Suprapubic skin (tissue), 4 donors: ENCODE measurements at places on chromosomes 16 and 17. TPM values are rescaled to one million over a fixed set of nuclear protein-coding genes. Genes with fewer than 3 reads are reported as not detected.

DNAAF1 gene
- total RNA-seq = not detected

TP53TG3B gene
- total RNA-seq = not detected

CCL16 gene
- total RNA-seq = not detected

DNA sequence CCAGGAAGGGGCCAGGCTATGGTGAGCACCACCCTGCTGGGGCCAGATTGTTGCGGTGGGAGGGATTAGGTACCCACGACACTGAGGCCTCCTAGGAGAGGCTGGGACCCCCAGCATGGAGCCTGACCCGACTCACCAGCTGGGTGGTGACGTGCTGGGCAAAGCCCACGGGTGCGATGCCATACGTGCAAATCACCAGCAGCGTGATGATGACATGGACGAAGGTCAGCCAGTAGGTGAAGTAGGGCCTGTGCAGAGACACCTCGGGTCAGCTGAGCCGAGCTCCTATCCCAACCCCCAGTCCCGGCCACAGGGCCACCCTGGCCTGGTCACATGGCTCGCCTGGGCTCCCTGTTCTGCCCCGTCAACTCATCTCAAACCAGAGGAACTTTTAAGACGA is 7.5 kb downstream of the AANAT start:
- DNase-seq = no peak

DNA sequence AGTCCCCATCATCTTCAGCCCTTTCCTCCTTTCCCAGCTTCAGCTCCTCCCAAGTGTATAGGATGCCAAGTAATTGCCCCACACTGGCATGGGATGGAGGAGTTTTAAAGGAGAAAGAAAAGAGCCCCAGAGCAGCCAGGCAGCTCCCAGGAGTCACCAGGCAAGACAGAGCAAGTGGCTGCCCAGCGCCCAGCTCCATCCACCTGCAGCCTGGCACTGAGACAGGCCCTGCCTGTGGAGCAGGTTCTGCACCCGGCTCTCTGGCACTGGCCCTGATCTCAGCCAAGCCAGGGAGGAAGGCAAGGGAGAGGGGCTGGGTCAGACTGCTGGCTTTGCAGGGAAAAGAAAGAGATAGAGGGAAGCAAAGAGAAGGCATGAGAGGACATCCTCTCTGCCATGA is 21.7 kb downstream of the FOXN1 start:
- no peak for DNase-seq

CARD14 gene
- 51.4 TPM for total RNA-seq

TM4SF5 gene
- total RNA-seq = not detected

MT1F gene
- total RNA-seq = 13.0 TPM

DNA sequence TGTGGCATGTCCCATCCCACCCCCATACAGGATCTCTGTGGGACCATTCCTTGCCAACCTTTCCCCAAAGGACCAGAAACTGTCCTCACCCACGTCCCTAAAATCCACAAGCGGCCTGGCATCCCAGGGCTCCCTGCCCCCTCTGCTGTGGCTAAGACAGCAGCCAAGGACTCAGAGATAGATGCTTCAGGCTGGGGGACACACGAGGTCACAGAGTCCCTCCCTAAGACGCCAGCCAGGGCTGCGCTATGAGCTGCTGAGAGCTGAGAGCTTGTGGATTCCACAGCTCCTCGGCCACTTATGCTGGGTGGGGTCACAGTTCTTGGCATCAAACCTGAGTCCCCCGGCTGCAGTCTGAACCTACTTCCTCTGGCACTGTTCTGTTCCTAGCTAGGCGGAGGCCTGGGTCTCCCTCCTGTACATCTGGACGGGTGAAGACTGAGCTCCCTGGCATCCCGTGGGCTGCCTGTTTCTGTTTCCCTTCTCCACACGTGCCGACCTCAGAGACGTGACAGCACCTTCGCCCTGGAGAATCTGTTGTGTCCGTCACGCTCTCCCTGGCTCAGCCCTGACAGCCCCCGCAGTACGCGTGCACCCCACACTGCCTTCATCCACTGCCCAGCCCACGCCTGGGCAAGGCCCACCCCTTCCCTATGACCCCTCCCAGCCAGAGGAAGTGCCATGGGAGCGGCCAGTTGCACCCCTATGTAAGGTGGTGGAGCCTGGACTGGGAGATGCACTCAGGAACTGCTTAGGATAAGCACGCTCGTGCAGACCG is 61.2 kb downstream of the ENGASE start:
- no peak for DNase-seq

- DNase-seq = no peak
Measured at GRCh38 chr16:86567701-86568581, 1.3 kb downstream of the FOXC2 start.

KRT37 gene
- not detected for total RNA-seq

GRCh38 chr17:80498242-80498919 is 22.0 kb upstream of the NPTX1 start:
- DNase-seq = peak; percentile 76

DNA sequence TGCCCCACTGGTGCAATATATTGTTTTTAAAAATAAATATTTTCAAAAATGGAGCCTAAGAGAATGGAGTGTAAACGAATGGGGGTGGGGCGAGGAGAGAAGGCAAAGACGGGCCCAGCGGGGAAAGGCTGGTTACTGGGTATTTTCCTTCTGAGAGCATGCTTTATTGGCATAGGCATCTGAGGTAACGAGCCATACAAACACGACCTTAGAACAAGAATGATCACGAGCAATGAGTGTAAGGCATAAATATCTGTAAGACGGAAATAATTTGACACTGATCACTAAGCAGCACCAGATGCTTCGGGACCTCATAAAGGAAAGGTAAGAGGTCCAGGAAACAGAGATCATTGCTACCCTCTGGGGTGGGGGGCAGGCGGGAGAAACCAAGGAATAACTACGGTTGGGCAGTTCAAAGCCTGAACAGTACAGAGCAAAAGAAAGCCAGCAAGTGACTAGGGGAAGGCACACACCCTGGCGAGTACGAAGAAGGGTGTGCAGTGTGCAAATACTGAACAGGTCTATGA is 959 bp downstream of the SSH2 start:
- DNase-seq = no peak

KRT20 gene
- total RNA-seq = 0.60 TPM

DNA sequence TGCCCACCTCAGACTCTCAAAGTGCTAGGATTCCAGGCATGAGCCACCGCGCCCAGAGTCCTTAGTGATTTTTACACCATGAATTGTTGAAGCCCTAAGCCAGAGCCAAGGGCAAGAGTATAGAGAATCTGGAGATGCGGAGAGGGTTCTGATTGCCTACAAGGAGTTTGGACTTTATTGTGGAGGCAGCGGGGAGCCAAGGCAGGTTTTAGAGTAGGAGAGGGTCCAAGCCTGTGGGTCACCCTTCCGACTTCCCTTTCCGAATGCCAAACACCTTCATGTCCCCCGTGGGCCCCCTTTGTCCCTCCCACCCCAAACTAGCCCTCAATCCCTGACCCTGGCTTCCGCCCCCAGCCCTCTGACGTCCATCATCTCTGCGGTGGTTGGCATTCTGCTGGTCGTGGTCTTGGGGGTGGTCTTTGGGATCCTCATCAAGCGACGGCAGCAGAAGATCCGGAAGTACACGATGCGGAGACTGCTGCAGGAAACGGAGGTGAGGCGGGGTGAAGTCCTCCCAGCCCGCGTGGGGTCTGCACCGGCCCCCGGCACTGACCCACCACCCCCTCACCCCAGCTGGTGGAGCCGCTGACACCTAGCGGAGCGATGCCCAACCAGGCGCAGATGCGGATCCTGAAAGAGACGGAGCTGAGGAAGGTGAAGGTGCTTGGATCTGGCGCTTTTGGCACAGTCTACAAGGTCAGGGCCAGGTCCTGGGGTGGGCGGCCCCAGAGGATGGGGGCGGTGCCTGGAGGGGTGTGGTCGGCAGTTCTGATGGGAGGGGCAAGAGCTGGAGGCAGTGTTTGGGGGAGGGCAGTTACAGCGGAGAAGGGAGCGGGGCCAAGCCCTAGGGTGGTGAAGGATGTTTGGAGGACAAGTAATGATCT is 7.1 kb downstream of the MIEN1 start:
- no peak for DNase-seq

- DNase-seq = peak; percentile 81
Measured at GRCh38 chr17:27602721-27603420, 28.1 kb upstream of the LGALS9 start.

- peak; percentile 67 for DNase-seq
Measured at GRCh38 chr17:251531-251930, 70.1 kb upstream of the DOC2B start.

GRCh38 chr17:12953156-12953555 is 64.7 kb downstream of the ELAC2 start:
- no peak for DNase-seq

- no peak for DNase-seq
Measured at GRCh38 chr17:48815311-48815710, 1.7 kb downstream of the TTLL6 start.

SLC13A2 gene
- 22.0 TPM for total RNA-seq

DNA sequence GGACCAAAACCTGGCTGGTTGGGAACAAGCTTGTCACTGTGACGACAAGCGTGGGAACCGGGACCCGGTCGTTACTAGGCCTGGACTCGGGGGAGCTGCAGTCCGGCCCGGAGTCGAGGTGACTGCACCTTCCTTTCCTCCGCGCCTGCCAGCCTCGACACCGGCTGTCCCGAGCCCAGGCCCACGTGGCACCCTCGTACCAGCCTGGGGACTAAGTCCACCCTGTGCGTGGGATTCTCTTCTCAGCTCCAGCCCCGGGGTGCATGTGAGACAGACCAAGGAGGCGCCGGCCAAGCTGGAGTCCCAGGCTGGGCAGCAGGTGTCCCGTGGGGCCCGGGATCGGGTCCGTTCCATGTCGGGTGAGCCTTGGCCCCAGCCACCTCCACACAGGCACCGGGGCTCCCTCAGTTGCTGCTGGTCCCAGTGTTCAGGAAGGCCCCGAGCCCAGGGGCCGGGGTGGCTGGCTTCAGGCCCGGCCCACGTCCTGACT is 31.6 kb downstream of the TSC2 start:
- DNase-seq = no peak

DNA sequence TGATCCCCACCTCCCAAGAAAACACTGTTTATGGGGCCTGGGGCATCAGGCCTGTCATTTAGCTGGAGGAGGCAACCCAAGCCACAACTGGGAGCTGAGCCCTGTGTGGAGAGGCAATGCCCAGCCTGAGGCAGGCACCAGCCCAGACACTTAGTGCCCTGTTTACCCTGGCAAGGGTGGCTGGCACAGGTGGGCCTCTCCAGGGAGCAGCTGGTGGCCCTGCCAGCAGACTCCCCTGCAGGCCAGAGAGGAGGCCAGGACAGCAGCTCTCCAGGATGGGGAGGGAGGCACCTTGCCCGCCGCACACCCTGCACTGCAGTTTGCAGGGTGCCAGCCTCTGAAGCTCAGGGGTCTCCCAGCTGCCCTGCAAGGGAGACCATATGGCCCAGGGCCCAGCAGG is 9.1 kb upstream of the TMEM92 start:
- DNase-seq = peak; percentile 71

GRCh38 chr17:80789356-80789902 is 202.2 kb upstream of the CHMP6 start:
- peak; percentile 78 for DNase-seq

KARS1 gene
- 101 TPM for total RNA-seq

- DNase-seq = no peak
Measured at GRCh38 chr16:56961851-56962281, at the start of gene CETP. TSS of gene CETP (plus strand) at chr16:56961950. CDS start at chr16:56961980, 30 bp downstream.

DNA sequence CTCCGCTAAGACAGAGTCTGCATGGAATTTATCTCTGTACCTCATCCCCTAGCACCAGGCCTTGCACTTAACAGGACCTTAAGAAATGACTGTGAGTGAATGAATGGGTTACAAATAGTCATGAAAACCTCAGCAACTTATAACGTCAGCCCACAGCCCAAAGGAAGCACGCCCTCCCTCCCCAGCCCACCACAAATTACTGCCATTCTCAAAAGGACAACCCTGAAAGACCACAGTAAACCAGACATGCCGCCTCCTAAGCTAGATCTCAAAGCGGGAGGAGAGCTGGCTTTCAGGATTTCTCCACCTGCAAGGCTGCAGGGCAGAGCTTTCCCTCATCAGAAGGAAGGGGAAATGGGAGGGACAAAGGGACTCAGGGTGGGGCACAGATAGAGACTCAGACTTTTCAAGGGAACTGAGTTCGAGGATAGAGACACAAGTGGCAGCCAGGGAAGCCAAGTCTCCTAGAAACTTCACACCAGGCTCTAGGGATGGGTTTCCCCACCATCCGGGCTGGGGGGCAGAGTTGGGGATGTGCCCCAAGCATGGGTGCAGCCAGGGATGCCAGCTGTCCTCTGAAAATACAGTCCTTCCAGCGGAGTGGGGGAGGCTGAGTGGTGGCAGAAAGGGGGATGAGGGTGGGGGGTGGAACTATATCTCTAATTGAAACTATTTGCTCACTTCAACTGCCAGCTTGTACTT is 56.7 kb downstream of the PLXDC1 start:
- no peak for DNase-seq
